ENCODE measurements at places on chromosomes 6 and 20.

DNA sequence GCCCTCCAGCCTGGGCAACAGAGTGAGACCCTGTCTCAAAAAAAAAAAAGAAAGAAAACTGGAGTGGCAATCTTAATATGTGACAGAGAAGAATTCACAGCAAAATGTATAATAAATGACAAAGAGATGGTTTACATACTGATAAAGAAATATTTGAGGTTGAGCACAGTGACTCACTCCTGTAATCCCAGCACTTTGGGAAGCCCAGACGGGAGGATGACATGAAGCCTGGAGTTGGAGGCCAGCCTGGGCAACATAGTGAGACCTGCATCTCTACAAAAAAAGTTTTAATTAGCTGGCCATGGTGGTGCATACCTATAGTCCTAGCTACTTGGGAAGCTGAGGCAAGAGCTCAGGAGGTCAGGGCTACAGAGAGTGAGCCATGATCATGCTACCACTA lies 12.4 kb upstream of the DEFB118 start:
- no peaks in the 10 kb centered on the region for H3K27me3 ChIP-seq
- DNase-seq = no peak
- H3K4me1 ChIP-seq = no peaks in the 10 kb centered on the region
- H3K27ac ChIP-seq = no peak overlapping the region

GRCh38 chr6:142380626-142381025 lies 78.8 kb downstream of the ADGRG6 start:
- no peaks in the 10 kb centered on the region for H3K36me3 ChIP-seq
- no peak overlapping the region for H3K27ac ChIP-seq
- no peaks in the 10 kb centered on the region for H3K27me3 ChIP-seq
- H3K4me3 ChIP-seq = no peak overlapping the region

DNA sequence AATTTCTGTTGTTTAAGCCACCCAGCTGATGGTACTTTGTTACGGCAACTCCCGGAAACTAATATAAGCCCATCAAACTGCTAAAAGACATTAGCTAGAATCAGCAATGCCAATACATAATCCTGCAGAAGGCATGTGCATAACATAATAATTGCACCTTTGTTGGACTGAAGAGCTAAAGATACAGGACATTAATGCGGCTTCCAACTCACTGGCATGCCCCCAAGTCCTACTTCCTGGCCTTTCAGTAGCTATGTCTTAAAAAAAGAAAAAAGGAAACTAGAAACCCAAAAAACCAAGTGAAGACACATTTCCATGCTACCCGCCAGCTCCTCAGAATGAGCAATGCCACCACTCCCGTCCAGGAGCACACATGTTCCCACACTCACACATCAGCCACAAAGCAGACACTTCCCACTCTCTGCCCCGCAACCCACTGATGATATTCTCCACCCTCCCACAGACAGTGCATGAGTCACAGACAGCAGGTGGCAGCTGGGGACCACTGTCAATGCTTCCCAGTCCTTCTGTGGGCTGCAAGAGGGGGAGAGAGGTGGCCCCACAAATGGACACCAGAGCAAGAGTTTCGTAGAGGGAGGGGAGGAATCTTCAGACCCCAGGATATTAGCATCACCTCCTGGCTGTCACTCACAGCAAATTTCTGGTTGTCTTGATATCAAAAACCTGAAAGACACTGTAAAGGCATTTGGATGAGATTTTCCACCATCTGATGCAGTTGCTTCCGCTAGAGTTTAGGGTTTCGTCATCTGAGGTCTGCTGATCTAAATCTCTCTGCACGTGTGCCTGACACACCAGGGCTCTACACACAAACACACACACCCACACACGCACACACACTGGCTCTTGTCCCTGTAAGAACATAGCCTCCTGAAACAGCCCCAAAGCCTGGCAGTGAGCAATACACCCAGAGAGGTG lies 32.8 kb downstream of the GFOD1 start:
- DNase-seq = no peak
- H3K36me3 ChIP-seq = no peaks in the 10 kb centered on the region
- H3K27ac ChIP-seq = no peak overlapping the region
- H3K27me3 ChIP-seq = no peaks in the 10 kb centered on the region

- peaks cover 33% of the 10 kb centered on the region for H3K4me1 ChIP-seq
- H3K27me3 ChIP-seq = no peaks in the 10 kb centered on the region
- H3K36me3 ChIP-seq = no peaks in the 10 kb centered on the region
- H3K4me3 ChIP-seq = no peak overlapping the region
- no peak for DNase-seq
Measured at GRCh38 chr20:3778976-3779375, 2.3 kb downstream of the SPEF1 start.

- DNase-seq = no peak
- no peaks in the 10 kb centered on the region for H3K36me3 ChIP-seq
- H3K4me3 ChIP-seq = no peak overlapping the region
- H3K4me1 ChIP-seq = no peaks in the 10 kb centered on the region
- H3K27me3 ChIP-seq = no peaks in the 10 kb centered on the region
Measured at GRCh38 chr6:13412639-13413465, 74.5 kb downstream of the GFOD1 start.

DNA sequence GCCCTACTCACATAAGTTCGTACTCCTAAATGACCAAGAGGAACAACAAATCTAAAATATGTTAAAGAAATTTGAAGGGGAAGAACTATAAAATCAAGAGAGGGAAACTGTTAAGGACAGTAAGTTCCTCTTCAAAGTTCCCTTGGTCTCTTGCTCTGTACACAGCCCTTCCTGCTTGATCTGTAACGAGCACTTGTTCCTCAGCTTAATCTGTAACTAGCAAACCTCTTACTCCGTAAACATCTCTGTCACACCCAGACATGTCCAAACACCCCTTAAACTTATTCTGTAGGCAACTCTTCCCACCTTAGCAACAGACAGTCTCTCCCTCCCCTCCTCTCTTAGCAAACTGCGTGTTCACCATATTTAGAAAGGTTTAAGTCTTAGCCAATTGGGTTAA lies 29.9 kb downstream of the PLN start:
- no peak overlapping the region for H3K27ac ChIP-seq
- H3K4me3 ChIP-seq = no peak overlapping the region
- no peaks in the 10 kb centered on the region for H3K27me3 ChIP-seq
- peaks cover 35% of the 10 kb centered on the region for H3K36me3 ChIP-seq

- H3K27me3 ChIP-seq = no peaks in the 10 kb centered on the region
- H3K36me3 ChIP-seq = peaks cover 6% of the 10 kb centered on the region
- H3K4me3 ChIP-seq = no peak overlapping the region
- H3K4me1 ChIP-seq = no peaks in the 10 kb centered on the region
Measured at GRCh38 chr6:12271997-12272396, 18.2 kb upstream of the EDN1 start.

- no peak overlapping the region for H3K27ac ChIP-seq
- no peak for DNase-seq
- no peaks in the 10 kb centered on the region for H3K4me1 ChIP-seq
- no peak overlapping the region for H3K4me3 ChIP-seq
Measured at GRCh38 chr6:117050301-117050700, 173.3 kb downstream of the RFX6 start.

GRCh38 chr6:46509063-46509462 lies 17.8 kb upstream of the RCAN2 start:
- no peak for DNase-seq
- H3K27me3 ChIP-seq = no peaks in the 10 kb centered on the region
- H3K36me3 ChIP-seq = no peaks in the 10 kb centered on the region

- H3K4me3 ChIP-seq = no peak overlapping the region
- H3K36me3 ChIP-seq = no peaks in the 10 kb centered on the region
- H3K27ac ChIP-seq = no peak overlapping the region
- no peaks in the 10 kb centered on the region for H3K27me3 ChIP-seq
- peak; percentile 57 for DNase-seq
Measured at GRCh38 chr20:19253916-19254820, 41.7 kb downstream of the SLC24A3 start.

GRCh38 chr20:59606566-59606965 lies 2.2 kb downstream of the PHACTR3 start:
- DNase-seq = no peak
- no peak overlapping the region for H3K4me3 ChIP-seq
- no peaks in the 10 kb centered on the region for H3K4me1 ChIP-seq
- H3K27me3 ChIP-seq = peaks cover 5% of the 10 kb centered on the region

- H3K4me3 ChIP-seq = no peak overlapping the region
- no peak overlapping the region for H3K27ac ChIP-seq
- H3K36me3 ChIP-seq = peaks cover 2% of the 10 kb centered on the region
- DNase-seq = no peak
- no peaks in the 10 kb centered on the region for H3K27me3 ChIP-seq
Measured at GRCh38 chr20:37502654-37503053, 18.4 kb upstream of the NNAT start.

GRCh38 chr20:58447511-58448391 lies 58.7 kb downstream of the VAPB start:
- peaks cover 34% of the 10 kb centered on the region for H3K36me3 ChIP-seq
- H3K4me3 ChIP-seq = no peak overlapping the region
- H3K4me1 ChIP-seq = no peaks in the 10 kb centered on the region
- H3K27me3 ChIP-seq = no peaks in the 10 kb centered on the region
- H3K27ac ChIP-seq = no peak overlapping the region
- DNase-seq = no peak

All from osteocyte (in vitro differentiated cells).